NCI-H510A (cell line): ENCODE measurements at places on chromosomes 7 and 10.

GRCh38 chr10:132804785-132805426 lies 19.0 kb upstream of the NKX6-2 start:
- DNase-seq, result no peak

GRCh38 chr7:127158659-127159058 lies 94.1 kb downstream of the GRM8 start:
- DNase-seq, result no peak

DNA sequence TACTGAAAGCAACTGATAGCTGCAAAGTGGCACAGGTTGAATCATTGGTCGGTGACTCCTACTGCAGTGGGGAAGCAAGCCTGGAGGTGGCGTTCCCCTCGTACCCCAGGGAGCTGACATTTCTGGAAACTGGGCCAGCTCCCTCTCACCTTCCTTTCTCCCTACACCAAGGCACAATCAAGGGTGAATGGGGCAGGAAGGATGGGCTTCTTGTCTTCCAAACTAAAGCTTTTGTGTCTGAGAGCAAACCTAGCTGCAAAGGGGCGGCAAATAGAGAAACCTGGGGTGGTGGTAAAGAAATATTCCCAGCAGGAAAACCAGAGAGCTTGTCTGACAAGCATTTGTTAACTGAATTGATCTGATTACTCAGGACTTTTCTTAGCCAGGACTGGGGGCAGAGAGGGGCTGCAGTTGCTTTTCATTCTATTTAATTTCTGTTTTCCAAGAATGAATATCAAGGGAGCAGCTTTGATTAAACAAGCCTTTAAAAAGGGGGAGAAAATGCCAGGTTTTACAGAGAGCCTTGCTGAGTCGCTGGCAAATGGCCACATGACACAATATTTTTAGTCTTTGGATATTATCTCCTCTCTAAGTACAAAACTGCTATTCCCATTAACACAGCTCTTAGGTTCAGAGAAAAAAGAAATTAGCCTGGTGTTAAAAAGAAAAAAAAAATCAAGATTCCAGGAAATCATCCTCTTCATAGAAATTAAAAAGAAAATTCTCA lies 27.8 kb downstream of the CDHR3 start:
- DNase-seq, result no peak

- no peak for DNase-seq
Measured at GRCh38 chr7:50446542-50446960, 3.6 kb downstream of the FIGNL1 start.

DNA sequence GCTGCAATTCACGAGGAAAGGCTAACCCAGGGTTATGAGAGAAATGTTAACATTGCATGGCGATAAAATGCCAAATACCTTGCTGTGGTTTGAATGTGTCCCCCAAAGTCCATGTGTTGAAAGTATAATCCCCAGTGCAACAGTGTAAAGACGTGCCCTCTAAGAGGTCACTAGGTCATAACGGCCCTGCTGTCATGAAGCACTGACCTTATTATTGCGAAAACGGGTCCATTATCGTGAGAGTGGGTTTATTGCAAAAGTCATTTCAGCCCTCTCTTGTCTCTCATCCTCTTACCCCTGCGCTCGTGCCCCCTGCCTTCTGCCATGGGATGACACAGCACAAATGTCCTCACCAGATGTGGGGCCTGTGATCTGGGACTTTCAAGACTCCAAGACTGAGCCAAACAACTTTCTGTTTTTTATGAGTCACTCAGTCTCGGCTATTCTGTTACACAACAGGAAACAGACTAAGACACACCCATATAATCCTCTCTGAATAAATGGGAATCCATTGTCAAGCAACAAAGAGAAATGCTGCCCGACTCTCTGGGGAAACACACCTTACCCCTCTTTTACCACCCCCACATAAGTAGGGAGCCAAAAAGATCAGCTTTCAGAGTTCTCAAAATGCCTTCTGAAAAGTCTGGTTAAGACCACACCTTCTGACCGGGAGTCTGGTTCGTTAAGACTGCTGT lies 73.1 kb upstream of the UCN3 start:
- no peak for DNase-seq

DNA sequence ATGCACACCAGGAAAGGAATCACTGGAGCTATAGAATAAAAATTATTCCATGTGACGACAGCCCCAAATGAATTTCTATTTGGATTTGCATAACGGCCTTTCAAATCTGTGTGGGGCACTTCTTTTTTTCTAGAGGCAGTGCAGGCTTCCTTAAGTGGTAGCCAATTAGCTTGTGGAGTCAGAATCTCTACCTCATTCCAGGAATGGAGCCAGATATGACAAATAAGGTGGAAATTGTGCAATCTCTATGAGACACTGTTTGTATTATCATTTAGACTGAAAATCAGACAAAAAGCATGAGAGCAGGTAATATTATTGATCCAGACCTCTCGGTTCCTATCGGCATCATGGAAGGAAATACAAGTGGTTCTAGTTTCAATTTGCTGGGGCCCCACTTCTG lies 78.7 kb downstream of the BEND7 start:
- no peak for DNase-seq

DNA sequence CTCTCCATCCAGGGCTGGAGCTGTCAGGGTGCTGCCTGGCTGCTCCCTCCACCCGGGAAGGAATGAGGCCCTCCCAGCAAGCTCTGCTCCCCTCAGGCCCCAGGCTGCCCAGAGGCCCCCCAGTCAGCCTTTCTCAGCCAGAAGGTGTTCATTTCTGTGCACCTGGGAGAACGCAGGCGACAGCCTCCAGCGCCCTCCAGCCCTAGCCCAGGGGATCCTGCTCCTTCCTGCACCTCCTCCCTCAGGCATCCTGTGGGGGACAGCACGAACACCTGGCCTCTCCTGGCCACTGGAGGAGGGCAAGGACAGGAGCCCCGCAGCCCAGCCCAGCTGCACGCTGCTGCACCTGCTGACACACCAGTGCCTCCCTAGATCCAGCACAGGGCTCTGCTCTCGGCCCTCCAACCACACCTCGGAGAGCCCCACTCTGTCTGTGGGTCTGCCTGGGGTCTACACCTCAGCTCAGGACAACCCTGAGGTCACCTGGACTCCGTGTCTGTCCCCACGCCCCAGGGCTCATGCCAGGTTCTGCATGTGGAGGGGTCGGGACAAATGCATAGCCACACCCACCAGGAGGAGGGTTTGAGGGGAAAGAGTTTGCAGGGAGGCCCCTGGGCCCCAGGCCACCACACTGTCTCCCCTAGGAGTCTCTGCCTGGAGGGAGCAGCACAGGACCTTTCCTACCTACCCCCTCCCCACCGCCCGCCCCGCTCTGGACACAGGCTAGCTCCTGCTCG lies 7.4 kb upstream of the PWWP2B start:
- DNase-seq, result peak; percentile 78

- no peak for DNase-seq
Measured at GRCh38 chr10:63106111-63106755, 26.9 kb upstream of the NRBF2 start.

DNA sequence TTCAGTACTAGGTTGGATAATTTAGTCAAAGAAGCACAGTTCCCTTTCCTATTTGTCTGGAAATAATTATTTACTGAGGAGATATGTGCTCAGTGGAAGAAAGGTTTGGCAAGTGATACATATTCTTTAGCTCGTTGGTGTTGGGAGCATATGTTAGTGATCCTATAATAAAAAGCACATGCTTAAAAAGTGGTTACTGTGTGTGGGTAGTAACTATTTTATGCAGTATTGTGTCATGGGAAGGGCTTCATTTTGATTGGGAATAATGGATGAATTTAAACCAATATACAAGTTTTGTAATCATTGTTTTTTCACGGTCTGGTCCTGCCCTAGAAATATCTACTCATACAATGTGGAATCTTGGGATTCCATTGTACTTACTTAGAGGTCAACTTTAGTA lies 188.7 kb upstream of the PPP1R3A start:
- DNase-seq, result no peak

DNA sequence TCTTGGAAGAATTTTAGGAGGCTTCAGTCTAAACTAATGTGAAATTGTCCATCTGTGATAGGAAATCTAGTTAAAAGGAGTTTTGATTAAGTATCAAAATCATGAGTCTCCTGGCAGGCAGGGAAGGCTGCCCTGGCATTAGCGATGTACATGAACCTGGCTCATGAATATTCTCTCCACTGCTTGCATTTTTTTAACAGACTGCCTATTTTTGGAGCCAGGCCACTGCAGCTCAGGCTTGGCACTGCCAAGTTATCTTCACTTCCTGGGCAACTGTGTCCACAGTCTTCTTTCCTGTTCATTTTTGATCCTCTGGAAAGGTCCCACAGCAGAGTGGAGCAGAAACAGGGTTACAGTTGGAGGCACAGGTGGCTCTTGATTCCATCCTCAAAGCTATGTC lies 7.0 kb downstream of the GPR26 start:
- DNase-seq, result no peak

GRCh38 chr7:75635036-75635435 lies 103.7 kb downstream of the HIP1 start:
- DNase-seq, result no peak

DNA sequence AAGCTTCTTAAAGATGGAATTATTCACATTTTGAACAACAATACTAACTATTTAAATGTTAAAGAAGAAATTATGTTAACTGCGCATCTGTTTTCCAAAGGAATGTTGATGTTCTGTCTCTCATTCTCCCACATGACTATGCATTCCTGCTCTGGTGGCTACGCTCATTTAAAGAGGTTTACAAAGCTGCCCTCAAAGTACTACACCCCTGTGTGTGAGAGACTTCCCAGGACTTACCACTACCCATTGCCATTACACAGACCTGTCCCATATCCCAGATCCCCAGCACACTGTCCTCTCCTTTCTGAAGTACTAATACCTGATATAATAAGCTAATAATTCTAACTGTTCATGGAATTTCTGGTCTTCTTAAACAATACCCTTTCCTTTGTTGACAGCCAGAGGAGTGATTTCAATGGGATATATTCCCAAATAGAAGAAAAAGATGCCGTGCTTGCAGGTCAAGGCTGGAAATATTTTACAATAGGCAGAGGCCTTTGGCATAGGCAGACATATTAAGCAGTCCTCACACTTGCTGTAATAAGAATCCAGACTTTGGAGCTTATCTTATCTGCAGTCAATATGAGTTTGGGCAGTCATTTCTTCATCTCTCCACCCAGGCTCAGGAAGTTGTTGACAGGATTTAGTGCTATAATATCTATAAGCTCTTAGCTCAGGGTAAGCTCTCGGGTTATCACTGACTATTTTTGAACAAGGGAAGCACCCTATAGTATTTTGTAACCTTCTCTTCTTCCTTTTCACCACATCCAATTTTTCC lies 12.2 kb downstream of the LIPF start:
- DNase-seq, result no peak

GRCh38 chr7:5349437-5350173 lies 66.9 kb downstream of the SLC29A4 start:
- DNase-seq, result no peak

GRCh38 chr10:93751832-93752231 lies 5.9 kb upstream of the LGI1 start:
- DNase-seq, result no peak

DNA sequence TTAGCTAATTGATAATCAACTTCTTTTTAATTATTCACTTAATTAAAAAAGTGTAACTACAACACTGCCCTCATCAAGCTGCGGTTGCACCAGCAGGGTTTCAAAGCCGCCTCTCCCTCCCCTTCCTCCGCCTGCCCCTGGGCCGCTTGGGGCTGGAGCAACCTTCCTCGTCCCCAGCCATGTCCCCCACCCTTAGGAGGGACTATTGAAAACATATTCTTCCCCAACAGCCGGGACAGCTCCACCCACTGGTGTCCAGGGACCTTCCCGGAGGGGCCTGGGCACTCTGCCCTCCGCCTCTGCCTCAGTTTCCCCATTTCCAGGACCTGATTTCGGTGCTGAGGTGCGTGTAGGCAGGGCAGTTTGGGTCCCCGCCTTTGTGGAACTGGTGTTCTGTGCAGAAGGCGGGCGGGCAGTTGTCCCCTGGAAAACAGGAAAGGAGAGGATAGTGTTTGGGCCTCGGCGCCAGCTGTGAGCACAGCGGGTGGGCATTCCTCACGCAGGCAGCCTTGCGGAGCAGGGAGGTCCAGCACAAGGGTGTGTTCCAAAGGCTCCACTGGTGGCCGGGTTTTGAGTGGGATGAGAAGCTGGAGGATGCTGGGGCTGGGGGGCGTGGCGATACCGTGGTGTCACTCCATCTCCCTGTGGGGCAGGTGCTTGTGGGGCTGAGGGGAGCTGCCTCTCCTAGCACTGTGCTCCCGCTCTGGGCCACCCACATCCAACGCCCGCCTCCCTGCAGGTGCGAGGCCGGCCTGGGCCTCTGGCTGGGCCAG lies 15.7 kb downstream of the UNCX start:
- DNase-seq, result no peak

- no peak for DNase-seq
Measured at GRCh38 chr10:109029870-109030269, 893.4 kb downstream of the XPNPEP1 start.

- no peak for DNase-seq
Measured at GRCh38 chr10:79390551-79391229, 43.4 kb downstream of the PPIF start.

GRCh38 chr10:98886686-98887085 lies 349.0 kb downstream of the HPSE2 start:
- DNase-seq, result no peak

GRCh38 chr10:29227201-29227600 lies 61.7 kb upstream of the LYZL1 start:
- no peak for DNase-seq

- no peak for DNase-seq
Measured at GRCh38 chr10:114647545-114648138, 10.4 kb downstream of the ABLIM1 start.

- DNase-seq, result no peak
Measured at GRCh38 chr7:106110238-106110560, 1.9 kb downstream of the SYPL1 start.

DNA sequence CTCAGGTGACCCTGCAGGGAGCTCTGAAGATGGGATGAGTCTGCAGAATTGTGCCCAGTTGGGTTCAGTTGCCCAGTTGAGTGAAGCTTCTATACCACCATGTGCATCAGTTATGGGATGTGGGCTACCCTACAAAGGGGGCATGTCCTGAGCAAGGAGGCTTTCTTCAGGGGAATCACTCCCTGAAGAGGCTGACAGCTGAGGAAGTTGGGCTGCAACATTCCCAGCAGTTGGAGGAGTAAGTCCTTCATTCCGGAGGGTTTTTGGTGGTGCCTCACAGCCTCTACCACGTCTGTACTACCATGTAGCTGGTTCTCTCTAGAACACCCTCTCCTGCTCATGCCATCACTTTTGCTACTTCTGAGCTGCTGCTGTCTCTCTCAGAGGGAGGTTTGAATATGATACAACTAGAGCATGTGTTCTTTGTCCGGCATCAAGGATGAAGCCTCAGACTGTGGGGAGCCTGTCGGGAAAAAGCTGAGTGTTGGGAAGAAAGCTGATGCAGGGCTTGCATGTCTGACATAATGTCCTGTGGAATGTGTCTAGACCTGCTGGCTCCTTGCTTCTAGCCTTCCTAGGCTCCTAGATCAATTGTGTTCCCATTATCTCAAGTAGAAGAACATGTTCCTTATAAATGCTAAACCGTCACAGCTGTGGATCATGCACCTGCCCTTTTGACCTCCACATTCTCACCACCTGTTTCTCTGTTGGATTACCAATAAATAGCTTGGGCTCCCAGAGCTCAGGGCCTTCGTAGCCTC lies 355.8 kb downstream of the CCSER2 start:
- no peak for DNase-seq

- DNase-seq, result no peak
Measured at GRCh38 chr7:37732253-37732652, 48.7 kb downstream of the GPR141 start.
